ENCODE measurements at places on chromosomes 12 and 14.

DNA sequence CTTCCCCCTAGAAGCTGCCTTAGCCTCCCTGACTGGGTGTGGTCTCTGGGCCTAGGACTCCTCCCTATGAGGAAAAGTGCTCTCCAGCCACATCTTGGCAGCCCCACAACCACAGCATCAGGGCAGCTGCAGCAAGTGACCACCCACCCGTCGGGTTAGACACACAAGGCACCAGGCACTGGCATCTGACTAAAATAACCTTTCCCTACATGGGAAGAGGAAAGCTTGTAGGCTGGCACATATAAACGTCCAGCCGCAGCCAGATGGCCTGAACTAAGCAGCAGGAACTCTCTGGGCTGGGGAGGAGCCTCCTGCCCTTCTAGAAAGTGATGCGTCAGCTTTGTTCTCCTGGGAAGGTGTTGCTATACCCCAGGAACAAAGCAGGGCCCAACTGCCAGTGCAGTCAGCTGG, 328.7 kb downstream of the DPF3 start:
- DNase-seq: no peak

DNA sequence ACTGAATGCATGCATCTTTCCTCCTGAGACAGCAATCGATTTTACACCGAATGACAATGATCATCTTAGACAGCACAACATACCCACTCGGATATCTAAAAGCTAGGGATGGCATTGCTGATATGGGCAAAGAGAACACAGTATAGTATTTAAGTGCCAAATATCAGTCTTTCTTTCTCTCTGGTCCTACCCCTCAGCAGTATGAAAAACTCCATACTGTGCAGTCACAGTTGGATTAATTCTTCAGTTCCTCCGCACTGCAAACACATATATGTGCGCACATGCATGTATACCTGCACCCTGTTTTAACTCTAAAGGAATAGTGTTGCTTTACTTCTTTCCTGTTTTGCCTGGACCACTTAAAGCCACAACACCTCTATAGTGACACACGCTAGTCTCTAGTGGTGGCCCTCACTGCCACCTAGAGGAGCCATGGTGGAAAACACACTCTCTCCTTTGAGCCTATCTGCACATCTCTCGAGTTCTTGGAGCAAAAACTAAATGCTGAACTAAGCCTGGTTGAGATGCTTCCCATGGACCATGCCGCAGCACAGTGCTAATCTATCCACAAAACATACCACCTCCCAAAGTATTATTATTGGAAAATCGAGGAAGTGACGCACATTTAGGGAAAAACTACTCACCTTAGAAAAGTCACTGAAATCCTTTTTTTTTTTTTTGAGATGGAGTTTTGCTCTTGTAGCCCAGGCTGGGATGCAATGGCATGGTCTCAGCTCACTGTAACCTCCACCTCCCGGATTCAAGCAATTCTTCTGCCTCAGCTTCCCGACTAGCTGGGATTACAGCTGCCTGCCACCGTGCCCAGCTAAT, 11.9 kb downstream of the TMEM52B start:
- peak; percentile 23 for DNase-seq

DNA sequence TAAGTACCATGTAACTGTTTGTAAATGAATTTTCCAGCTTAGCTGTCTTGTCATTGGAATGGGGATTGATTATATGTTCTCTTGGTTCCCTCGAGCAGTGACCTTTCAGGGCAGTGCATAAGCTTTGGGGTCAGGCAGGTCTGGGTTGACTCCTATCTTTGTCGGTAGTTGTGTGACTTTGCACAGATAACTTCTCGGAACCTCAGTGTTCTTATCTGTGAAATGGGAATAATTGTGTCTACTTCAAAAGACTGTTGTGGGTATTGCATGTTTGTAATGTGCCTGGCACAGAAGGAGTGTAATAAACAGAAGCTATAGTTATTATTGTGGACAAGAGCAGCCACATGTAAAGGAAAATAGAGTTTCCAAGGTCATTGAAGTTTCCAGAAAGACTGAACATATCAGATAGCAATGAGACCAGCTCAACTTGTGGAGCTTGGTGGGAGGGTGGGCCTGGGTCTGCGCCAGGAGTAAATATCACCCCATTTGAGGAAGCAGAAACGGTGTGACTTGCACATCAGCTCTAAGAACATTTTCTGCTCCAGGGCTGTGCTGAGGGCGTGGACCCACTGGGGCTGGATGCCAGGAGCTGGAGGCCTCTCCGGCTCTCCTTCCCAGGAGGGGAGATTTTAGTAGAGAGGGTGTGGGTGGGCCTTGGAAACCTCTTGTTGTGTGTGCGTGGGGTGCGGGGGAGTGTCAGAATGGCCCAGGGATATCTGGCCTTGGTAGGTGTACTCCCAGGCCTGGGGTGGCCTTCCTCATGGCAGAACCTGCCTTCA, 19.7 kb downstream of the FOS start:
- DNase-seq: no peak

- DNase-seq: no peak
Measured at GRCh38 chr12:116431677-116432300, 127.4 kb upstream of the MAP1LC3B2 start.

DNA sequence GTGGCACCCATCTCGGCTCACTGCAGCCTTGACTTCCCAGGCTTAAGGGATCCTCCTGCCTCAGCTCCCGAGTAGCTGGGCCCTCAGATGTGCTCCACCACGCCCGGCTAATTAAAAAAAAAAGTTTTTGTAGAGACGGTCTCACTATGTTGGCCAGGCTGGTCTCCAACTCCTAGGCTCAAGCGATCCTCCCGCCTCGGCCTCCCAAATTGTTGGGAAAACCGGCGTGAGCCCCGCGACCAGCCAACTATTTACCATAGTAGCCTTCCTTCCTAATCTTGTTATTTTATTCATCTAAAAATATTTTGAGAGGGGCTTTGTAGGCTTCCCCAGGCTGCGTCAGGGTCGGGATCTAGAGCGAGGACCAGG, 25.4 kb upstream of the YY1 start:
- no peak for DNase-seq

GRCh38 chr12:47400266-47400665, 305.6 kb downstream of the RPAP3 start:
- DNase-seq: no peak

GRCh38 chr14:69501423-69501838, 16.9 kb downstream of the PLEKHD1 start:
- DNase-seq: no peak

DNA sequence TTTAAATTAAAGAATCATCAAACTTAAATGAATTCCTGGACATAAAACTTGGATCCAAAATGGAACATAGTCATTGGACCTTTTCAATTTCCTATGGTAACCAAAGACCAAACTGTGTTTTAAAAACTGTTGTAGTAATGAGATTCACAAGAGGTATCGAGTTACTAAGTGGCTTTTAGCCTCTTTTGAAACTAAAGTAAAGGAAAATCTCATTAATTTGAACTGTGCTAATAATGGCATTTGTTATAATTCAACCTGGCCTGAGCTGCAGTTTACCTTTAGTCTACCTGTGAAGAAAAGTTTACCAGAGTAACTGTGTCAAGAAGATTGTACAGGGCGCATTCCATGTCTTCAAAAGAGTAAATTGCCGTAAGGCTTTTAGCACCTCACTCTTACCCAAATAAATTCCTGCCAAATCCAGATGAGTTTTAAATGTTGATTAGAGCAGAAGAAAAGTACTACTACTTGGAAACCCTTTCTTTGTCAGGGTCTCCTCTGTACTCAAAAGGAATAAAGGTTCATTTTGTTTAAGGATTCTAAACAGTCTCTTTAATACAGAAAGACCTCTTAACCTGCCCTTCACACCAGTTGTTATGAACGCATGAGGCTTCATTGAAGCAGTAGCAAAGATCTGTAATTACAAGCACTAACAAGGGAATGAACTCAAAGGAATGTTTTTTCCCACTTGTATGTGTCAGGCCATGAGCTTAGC, 17.1 kb upstream of the MED13L start:
- DNase-seq: no peak

- no peak for DNase-seq
Measured at GRCh38 chr14:24095271-24096068, 1.4 kb downstream of the PCK2 start.

GRCh38 chr12:43655586-43655985, 103.0 kb downstream of the PUS7L start:
- DNase-seq: no peak

GRCh38 chr14:91406451-91406850, 11.2 kb downstream of the CCDC88C start:
- DNase-seq: no peak

DNA sequence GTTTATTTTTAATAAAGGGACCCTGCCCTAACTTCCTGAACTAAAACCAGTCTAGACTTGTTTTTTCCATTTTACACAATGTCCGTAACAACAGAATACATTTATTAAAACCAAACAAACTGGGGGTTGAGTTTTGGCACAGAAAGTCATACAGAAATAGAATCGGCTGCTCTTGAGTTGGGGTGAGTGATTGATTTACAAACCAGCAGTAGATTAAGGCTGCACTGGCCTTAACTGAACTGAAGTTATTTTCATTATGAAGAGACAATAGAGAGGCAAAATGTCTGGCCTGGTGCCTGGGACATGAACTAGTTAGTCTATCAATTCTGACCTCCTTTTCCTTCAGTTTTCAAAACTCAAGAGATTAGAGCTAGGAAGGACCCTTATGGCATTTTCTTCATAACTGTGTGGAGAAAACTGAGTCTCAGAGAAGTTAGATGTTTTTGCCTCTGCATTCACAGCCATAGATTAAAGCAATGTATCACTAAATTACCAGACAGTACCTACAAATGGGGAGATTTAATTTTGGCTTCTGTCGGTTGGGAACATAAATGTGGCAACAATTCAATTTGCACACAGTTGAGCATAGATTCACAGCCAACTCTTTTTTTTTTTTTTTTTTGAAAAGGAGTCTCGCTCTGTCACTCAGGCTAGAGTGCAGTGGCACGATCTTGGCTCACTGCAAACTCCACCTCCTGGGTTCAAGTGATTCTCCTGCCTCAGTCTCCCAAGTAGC, 19.8 kb upstream of the MGP start:
- no peak for DNase-seq

- no peak for DNase-seq
Measured at GRCh38 chr12:51888316-51889215, 663 bp downstream of the ANKRD33 start.

DNA sequence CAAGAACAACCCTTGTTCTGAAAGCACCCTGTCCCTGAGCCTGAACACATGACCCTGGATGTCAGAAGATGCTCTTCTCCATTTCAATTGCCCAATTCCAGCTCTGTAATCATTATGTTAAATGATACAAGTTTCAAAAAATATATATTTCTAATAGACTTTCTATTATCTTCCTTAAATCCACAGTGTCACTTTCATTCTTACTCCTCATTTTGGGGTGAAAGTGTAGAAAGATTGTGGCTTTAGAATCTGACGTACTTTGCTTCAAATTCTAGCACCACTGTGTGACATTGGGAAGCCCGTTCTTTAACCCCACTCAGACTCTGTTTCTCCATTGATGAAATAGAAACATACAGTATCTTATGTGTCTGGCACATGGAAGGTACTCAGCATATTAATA, 83.2 kb downstream of the ETV6 start:
- no peak for DNase-seq

DNA sequence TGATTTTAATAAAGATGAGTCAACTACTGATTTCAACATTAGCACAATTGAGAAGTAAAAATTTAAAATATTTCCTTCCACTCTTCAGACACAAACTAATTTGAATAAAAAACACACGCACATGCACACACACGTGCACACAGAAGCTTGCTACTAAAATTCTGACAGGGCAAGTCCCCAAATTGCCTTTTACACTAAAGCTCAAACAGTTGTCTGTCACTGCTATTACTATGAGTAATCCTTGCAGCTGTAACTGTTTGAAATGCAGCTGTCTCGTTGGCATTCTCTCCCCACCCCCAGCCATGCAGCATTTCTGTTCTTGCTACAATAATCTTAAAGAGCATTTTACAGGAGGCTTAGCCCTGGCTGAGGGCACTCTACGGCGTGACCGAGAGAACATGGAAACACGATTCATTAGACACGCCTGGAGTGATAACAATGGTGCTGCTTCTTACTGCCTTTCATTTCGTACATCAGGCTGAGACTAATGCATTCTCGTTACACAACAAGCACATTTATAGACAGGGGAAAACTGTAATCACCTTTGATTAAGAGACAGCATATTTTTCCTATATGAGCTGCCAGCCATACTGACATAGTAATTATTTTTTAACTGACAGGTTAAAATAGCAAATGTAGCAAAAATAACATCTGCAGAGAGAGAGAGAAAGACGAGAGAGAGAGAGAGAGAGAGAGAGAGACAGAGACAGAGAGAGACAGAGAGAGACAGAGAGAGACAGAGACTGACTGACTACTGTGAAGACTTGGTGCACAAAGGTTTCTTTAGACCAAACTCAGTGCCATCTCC, 153.8 kb downstream of the MED13L start:
- DNase-seq: peak; percentile 12

GRCh38 chr14:100222224-100223093, 16.5 kb upstream of the YY1 start:
- no peak for DNase-seq

DNA sequence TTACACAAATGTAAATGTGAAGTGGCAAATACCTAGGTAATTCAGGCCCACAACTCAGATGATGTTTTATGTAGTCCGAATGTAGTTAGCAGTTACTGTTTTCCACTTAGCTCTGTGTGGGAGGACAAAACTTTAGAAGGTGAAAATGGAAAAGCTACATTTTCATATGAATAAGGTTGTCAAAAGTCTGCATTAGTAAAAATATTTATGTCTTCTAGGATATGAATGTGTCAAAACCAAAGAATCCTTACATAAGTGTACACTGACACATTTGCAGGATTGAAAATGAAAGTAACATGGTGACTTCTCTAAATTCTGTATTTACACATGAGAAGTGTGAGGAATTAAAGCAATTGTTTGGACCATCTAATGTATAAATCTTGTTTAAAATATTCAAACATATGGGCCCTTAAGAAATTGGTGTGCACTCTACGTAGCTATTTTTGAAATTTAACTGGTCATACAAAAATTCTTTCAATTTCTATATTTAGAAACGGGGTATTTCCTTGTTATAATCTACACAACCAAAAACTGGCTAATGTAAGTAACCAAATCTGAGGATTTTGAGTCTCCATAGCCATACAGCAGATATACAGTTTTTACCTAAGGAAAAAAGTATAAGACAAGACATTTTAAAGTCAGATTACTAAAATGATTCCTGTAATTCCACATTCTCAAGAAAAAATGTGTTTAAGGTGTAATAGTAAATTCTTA, 5.4 kb downstream of the CDKN1B start:
- no peak for DNase-seq

- DNase-seq: no peak
Measured at GRCh38 chr12:14576896-14577295, 9.2 kb upstream of the PLBD1 start.

GRCh38 chr14:82641050-82641540, 1107.4 kb upstream of the SEL1L start:
- DNase-seq: no peak

DNA sequence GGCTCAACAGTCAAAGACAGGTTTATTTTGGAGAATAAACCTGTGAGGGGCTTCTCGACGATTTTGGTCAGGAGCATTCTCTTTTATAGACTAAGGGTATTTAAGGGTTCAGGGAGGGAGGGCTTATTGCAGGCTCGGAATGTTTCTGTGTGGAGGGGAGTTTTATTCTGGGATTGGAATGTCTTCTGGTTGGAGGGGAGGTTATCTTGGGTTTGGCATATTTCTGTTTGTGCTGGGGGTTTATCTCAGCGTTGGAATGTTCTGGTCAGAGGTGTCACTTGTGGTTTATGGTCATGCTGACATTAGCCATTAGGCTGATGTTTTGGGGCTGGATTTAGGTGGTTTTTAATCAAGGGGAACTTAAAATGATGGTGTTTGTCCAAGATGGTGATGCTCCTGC, 103.9 kb downstream of the SUDS3 start:
- no peak for DNase-seq
